ENCODE measurements at places on chromosomes 6 and 20. TPM values are rescaled to one million over a fixed set of nuclear protein-coding genes. Genes with fewer than 3 reads are reported as not detected.

DNA sequence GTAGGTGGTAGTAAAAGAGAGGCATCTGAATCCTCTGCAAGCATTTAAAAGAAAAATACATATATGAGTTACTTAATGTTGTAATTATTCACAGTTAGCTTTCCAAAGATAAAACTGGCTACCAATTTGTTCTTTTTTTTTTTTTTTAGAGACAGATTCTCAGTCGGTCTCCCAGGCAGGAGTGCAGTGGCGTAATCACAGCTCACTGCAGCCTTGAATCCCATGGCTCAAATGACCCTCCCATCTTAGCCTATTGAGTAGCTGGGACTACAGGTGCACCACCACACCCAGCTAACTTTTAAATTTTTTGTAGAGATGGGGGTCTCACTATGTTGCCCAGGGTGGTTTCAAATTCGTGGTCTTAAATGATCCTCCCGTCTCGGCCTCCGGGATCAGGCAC lies 36.5 kb downstream of the SGK1 start:
- DNase-seq, result no peak
- H3K4me1 ChIP-seq, result no peaks in the 10 kb centered on the region
- peaks cover 1% of the 10 kb centered on the region for H3K27me3 ChIP-seq
- H3K27ac ChIP-seq, result no peak overlapping the region
- H3K36me3 ChIP-seq, result no peaks in the 10 kb centered on the region

- peaks cover 9% of the 10 kb centered on the region for H3K4me1 ChIP-seq
- H3K27me3 ChIP-seq, result peaks cover 14% of the 10 kb centered on the region
- no peak within 1 kb of the TSS for H3K4me3 ChIP-seq
- peak within 1 kb of the TSS; percentile 24 for H3K27ac ChIP-seq
These were observed at the start of gene IP6K3 for GRCh38 chr6:33746651-33747100. IP6K3 (minus strand) TSS chr6:33746905; CDS start chr6:33735476, 11,429 bp downstream.

GRCh38 chr6:21109391-21110178 lies 484.0 kb upstream of the SOX4 start:
- no peaks in the 10 kb centered on the region for H3K27me3 ChIP-seq
- peak overlapping the region; percentile 50 for H3K27ac ChIP-seq
- DNase-seq, result no peak

- H3K36me3 ChIP-seq, result peaks cover 1% of the 10 kb centered on the region
- no peak overlapping the region for H3K27ac ChIP-seq
These were observed 167.6 kb upstream of the CST7 start for GRCh38 chr20:24781418-24781980.

DNA sequence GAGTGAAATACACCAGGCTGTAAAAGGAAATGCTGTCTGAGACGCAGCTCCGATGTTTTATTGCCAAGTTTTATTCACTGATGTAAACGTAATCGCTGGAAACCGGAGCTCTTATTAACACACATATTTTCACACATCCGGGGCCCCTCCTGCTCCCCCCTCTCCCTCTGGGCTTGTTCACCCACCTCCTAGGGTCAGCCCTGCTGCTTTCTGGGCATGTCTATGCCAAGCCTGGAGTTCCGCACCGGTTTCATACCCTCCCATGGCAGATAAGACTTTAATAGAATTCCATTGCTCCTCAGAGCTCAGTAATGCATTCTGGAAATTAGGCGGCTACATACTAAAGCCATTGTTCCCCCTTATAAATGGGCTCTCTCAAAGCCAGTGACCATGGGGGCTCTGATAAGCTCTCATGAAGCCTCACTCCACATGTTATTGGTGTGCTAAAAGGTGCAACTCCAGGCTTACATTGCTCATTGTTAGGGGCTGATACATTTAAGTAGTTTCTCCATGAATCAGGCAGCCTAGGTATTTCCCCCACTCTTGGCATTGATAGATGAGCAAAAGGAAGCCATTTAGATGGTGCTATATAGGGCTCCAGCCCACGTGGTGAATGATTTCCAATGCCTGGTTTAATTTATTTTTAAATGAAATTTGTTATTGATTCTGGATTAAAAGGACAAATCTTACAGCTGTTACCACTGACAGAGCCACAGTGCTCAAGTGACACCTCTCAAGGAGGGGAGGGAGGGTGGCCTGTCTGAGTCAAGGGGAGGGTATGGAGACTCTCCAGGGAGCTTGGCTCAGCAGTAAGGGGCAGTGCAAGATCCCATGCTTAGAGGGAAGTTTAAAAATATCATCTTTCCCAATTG lies 4.5 kb upstream of the VSTM2L start:
- DNase-seq, result no peak
- no peak overlapping the region for H3K4me3 ChIP-seq
- peaks cover 4% of the 10 kb centered on the region for H3K4me1 ChIP-seq
- peaks cover 9% of the 10 kb centered on the region for H3K27me3 ChIP-seq
- H3K27ac ChIP-seq, result no peak overlapping the region
- no peaks in the 10 kb centered on the region for H3K36me3 ChIP-seq

DNA sequence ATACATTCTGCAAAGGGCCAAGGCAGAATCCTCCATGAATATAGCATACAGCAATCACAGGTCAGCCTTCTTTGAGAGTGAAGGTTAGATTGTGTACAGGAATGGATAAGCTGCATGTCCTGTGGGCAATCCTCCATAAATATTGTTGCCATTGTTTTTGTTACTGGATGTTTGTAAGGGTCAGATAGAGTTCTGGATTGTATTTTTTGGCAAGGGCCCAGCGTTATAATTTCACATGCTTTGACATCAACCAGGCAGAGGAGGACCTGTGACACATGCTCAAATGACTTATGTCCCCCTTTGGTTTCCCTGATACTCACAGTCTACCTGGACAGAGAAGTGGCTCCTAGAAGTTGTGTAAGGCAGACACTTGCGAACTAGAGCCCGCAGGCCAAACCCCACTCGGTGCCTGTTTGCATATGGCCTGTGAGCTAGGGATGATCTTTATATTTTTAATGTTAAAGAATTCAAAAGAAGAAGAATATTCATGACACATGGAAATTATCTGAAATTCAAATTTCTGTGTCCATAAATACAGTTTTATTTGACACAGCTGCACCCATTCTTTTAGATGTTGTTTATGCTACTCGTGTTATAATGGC lies 5.4 kb downstream of the LY86 start:
- H3K27me3 ChIP-seq, result no peaks in the 10 kb centered on the region
- peaks cover 32% of the 10 kb centered on the region for H3K4me1 ChIP-seq
- no peak overlapping the region for H3K4me3 ChIP-seq
- H3K36me3 ChIP-seq, result no peaks in the 10 kb centered on the region
- no peak for DNase-seq

DNA sequence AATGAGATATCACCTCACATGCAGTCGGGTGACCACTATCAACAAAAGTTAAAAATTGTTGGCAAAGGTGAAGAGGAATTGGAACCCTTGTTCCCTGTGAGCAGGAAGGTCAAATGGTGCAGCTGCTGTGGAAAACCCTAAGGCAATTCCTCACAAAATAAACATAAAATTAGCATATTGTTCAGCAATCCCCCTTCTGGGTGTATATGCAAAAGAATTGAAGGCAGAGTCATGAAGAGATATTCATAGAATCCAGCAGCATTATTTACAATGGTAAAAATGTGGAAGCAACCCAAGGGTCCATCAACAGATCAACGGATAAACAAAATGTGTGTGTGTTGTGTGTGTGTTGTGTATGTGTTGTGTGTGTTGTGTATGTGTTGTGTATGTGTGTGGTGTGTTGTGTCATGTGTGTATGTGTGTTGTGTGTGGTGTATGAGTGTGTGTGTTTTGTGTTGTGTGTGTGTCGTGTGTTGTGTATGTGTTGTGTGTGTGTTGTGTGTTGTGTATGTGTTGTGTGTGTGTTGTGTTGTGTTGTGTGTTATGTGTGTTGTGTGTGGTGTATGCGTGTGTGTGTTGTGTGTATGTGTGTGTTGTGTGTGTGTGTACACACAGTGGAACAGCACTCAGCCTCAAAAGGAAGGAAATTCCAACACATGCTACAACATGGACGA lies 245.1 kb downstream of the ERMARD start:
- peaks cover 7% of the 10 kb centered on the region for H3K4me1 ChIP-seq
- no peak overlapping the region for H3K27ac ChIP-seq
- peaks cover 3% of the 10 kb centered on the region for H3K36me3 ChIP-seq
- no peak for DNase-seq
- H3K4me3 ChIP-seq, result no peak overlapping the region

- DNase-seq, result no peak
- no peaks in the 10 kb centered on the region for H3K27me3 ChIP-seq
- no peaks in the 10 kb centered on the region for H3K4me1 ChIP-seq
- no peak overlapping the region for H3K4me3 ChIP-seq
- H3K36me3 ChIP-seq, result no peaks in the 10 kb centered on the region
These were observed 327.5 kb upstream of the JAG1 start for GRCh38 chr20:11001302-11001701.

DNA sequence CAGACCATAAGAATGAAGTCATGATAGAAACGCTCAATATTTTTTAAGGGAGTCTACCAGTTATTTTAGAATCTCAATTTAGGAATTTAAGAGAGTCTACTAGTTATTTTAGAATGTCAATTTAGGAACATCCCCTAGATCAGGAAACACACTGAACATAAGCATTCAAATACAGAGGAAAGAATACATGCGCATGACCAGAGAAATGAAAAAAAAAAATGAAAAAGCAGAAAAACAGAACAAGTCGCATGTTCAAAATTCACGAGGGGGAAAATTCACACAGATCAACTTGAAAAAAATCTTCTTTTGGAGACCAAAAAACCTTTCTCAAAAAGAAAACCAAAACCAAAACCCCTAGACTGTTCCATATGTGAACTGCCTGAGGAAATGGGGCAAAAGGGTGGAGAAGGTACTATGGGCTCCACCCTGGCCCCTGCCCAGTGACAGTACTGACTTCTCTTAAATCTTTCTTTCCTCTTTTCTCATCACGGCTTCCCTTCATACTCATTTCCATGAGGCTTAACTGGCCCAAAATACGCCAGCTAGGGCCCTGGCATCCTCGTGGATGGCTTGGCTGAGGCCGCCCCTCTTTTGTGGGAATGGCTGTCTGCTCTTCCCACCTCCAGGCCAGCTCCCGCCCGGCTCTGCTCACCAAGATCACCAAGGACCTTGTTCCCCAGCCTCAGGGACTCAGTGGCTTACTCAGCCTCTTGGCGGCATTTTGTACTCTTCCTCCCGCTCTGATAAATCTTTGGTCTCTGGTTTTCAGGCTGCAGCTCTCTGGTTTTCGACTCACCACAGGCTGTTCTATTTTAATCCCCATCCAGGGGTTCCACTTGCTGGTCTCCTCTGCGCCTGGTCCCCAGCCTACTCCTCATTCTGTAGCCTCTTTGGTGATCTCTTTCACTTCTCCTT lies 11.2 kb downstream of the ZBTB2 start:
- H3K4me3 ChIP-seq, result no peak overlapping the region
- H3K27me3 ChIP-seq, result no peaks in the 10 kb centered on the region
- no peak overlapping the region for H3K27ac ChIP-seq
- no peak for DNase-seq

DNA sequence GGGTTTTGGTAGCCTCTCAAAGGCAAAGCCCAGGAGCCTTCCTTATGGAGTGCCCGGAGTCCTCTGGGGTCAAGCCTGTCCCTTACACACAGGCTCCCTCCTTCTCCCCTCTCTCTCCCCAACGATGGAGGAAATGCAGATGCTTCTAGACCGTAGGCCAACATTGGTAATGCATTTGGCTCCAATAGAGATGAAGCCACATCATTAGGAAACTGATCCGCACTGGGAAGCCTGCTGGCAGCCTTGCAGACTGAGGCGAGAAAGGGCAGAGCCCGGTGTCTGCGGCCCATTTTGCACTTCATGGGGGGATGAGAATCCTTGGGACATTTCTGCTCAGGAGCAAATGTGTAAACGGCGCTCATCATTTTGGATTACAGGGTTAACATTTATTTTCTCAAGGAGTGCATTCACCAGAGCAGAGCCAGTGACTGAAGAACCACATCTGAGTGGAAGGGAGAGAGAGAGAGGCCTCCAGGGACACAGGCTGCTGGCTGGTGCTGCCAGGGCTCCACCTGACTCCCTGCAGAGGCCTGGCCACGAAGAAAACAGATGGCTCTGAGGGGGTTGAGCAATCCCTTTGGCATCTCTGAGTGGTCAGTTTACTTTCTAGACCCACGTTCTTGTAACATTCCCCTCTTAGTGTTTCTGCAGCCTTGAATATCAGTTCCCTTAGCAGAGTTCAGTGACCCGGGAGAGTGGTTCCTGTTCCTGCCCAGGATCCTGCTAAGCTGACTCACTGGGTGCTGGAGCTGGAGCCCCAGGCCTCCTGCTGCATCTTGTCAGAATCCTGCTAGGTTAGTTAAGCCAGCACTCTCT lies 4.4 kb upstream of the CST3 start:
- H3K4me3 ChIP-seq, result no peak overlapping the region
- H3K27me3 ChIP-seq, result peaks cover under 1% of the 10 kb centered on the region
- H3K27ac ChIP-seq, result no peak overlapping the region
- no peak for DNase-seq

DNA sequence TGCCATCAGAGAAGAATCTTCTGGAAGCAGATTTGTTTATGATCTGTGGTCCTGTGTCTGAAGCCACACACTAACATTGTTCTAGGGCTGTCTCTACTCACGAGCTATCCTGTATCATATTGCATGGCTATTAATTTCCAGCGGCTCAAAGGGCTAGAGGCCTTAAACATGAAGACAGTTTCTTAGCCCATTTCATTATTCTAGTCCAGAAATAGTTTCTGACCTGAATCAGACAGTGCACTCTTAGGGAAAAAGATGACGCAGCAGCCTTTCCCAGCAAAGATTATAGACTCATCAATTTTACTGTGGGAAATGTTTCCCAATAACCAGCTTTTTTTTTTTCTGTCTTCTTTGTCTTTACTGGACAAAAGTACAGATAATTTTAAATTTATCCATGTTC lies 105.3 kb upstream of the SUPT3H start:
- no peak overlapping the region for H3K27ac ChIP-seq
- no peak for DNase-seq
- no peak overlapping the region for H3K4me3 ChIP-seq
- no peaks in the 10 kb centered on the region for H3K36me3 ChIP-seq

DNA sequence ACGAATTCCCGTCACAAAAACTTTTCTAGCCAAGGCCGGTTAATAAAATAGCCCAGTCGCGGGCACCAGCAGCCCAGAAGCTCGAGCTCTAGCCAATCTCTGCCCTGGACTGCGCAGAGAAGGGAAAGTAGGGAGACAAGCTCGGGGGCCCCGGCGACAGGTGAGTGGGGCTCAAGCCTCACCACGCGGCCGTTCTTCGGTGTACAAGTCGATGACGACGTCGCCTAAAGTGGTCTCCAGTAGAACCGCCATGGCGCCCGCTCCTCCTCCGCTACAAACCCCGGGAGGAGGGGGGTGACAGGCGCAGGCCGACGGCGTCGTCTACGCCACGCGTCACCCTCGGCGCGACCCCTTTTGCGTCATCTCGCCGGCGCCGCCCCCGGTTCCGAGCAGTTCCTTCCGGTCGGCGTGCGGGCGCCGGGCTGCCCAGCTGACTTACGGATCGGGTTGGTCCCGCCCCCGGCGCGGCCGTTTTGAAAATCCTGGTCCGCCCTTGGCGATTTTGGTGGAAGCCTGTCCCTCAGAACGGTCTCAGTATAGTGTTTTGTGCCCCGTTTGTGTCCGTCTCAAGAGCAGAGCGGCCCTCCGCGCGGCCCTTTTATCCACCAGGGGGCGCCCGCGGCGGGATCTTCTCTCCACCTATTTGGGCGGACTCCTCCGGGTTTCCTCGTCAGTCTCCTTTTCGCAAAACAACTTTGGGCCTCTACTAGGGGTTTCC lies at the start of gene PPIL4:
TSS of gene PPIL4 (minus strand) at position 290 of the 718 bp plus-strand sequence. CDS start at position 252, 38 bp downstream.
- H3K4me1 ChIP-seq, result peaks cover 19% of the 10 kb centered on the region
- DNase-seq, result peak; percentile 97
- H3K27ac ChIP-seq, result peak within 1 kb of the TSS; percentile 100

GRCh38 chr6:88321306-88321705 lies 155.2 kb upstream of the CNR1 start:
- H3K4me3 ChIP-seq, result no peak overlapping the region
- no peaks in the 10 kb centered on the region for H3K4me1 ChIP-seq
- DNase-seq, result no peak
- H3K27ac ChIP-seq, result no peak overlapping the region

GABBR1 gene
- total RNA-seq, result 164 TPM

KIF6 gene
- 0.46 TPM for total RNA-seq

GPR6 gene
- total RNA-seq, result not detected

ILRUN gene
- 58.9 TPM for total RNA-seq

WFDC12 gene
- not detected for total RNA-seq

PRDM13 gene
- not detected for total RNA-seq

DDO gene
- not detected for total RNA-seq

PPIL6 gene
- total RNA-seq, result 0.95 TPM
